WTC11 (cell line): ENCODE measurements at places on chromosomes 3 and 15. TPM values are rescaled to one million over a fixed set of nuclear protein-coding genes. Genes with fewer than 3 reads are reported as not detected.
A peak's percentile ranks its signal among the peaks of the same experiment; 100 is the strongest.

The SPATA12 gene
- total RNA-seq: 0.18 to 0.39 TPM (median 0.37 TPM) in 3 replicates

The PLIN1 gene
- 0.37 to 0.70 TPM (median 0.48 TPM) in 3 replicates for total RNA-seq

The PSTPIP1 gene
- 1.3 to 1.6 TPM (median 1.5 TPM) in 3 replicates for total RNA-seq

The PAK6 gene
- 8.7 to 11.7 TPM (median 9.6 TPM) in 3 replicates for total RNA-seq

The CASR gene
- total RNA-seq: 0.16 to 0.24 TPM (median 0.21 TPM) in 3 replicates

GRCh38 chr3:86942206-86942605, 48.7 kb downstream of the VGLL3 start:
- no peak overlapping the region for H3K27ac ChIP-seq
- DNase-seq: no peak
- no peaks in the 10 kb centered on the region for H3K27me3 ChIP-seq
- peaks cover 2% of the 10 kb centered on the region for H3K4me1 ChIP-seq
- no peaks in the 10 kb centered on the region for H3K36me3 ChIP-seq
- no peak overlapping the region for H3K4me3 ChIP-seq

DNA sequence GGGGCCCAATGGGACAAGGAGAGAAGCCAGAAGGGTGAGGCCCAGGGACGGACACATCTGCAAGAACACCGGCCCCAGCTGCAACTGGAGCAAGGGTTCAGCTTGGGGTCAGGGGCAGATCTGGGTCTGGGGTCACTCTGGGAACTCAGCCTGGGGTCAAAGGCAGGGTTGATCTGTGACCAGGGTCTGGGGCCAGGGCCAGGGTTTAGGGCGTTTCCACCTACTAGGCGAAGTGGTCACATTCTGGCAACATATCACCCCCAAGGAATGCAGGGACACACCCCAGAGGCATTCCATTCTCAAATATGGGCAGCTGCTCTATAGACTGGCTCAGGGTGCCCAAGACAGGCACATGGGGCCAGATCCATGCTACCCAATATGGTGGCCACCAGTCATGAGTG, 9.0 kb downstream of the UROC1 start:
- no peaks in the 10 kb centered on the region for H3K27me3 ChIP-seq
- H3K36me3 ChIP-seq: no peaks in the 10 kb centered on the region
- no peak overlapping the region for H3K27ac ChIP-seq
- no peak for DNase-seq
- no peak overlapping the region for H3K4me3 ChIP-seq

DNA sequence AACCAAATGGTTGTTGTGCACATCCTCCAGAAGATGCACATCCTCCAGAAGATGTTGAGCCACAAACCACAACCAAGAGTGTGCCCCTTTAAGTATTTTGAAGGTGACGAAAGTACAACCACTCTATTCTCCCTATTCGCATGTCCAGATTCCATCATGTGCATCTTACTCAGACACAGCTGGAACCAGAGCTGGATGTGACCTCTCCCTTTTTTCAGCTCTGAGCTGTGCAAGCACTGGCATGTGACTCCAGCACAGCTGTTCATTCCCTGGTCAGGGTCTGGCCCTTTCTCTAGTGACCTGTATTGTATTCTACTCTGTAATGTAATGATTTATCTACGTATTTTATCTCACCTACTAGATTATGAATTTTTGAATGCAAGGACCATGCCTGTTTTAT, 29.3 kb upstream of the DLG1 start:
- H3K4me3 ChIP-seq: no peak overlapping the region
- H3K4me1 ChIP-seq: peaks cover 7% of the 10 kb centered on the region
- DNase-seq: no peak
- no peaks in the 10 kb centered on the region for H3K36me3 ChIP-seq
- H3K27ac ChIP-seq: no peak overlapping the region

DNA sequence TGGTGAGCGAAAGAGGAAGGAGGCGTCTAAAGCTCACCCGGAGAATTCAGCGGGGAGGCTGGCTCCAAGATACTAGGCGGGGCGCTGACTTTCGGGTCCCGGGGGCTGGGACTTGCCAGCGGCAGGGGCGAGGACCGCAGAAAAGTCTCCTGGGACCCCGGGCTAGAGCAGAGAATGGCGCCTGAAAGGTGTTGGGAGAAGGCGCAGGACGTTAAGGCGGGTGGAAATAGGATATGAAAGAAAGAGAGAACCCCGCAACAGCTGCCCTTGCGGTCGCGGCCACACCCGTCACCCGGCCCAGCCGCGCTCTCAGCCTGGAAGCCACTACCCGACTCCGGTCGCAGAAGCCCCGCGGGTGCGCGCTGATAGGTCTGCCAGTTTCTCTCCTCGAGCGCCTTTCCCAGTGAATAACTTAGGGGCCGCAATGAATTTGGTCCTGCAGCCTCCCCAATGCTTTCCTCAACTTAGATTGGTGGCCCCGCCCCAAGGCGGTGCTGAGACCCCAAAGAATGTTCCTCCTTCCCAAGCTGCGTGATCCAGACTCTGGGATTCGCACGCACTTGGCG, 604 bp downstream of the LTK start:
- H3K4me1 ChIP-seq: peaks cover 18% of the 10 kb centered on the region
- no peak overlapping the region for H3K27ac ChIP-seq
- H3K4me3 ChIP-seq: peak overlapping the region; percentile 82
- peaks cover 68% of the 10 kb centered on the region for H3K27me3 ChIP-seq
- peak; percentile 55 for DNase-seq

DNA sequence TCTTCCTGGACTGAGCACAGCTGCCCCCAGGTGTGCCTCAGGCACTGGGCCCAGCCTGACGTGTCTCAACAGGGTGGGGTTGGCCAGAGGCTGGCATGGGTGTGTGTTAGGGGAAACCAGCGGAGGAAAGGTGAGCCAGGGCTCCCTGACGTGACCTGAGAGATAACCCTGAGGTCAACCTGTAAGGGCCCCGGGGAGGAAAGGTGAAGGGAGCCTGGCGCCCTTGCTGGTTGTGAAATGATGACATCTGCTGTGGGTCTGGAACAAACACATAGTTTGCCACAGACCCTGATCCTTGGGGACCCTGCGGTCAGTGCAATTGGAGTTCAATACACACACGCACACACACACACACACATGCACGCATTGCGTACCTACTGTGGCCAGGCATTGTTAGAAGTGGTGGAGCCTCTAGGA, 100.2 kb upstream of the TLE3 start:
- DNase-seq: no peak
- H3K4me3 ChIP-seq: no peak overlapping the region
- H3K36me3 ChIP-seq: no peaks in the 10 kb centered on the region
- peaks cover 46% of the 10 kb centered on the region for H3K4me1 ChIP-seq
- H3K27me3 ChIP-seq: no peaks in the 10 kb centered on the region; the same call in 1 of the 2 replicates
- H3K27ac ChIP-seq: peak overlapping the region; percentile 72

DNA sequence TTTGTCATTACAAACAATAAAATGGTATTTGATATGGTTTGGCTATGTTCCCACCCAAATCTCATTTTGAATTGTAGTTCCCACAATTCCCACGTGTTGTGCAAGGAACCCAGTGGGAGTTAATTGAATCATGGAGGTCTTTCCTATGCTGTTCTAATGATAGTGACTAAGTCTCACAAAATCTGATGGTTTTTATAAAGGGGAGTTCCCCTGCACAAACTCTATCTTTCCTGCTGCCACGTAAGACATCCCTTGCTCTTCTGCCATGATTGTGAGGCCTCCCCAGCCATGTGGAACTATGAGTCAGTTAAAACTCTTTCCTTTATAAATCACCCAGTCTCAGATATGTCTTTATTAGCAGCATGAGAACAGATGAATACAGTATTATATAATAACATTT, 15.4 kb upstream of the AADAC start:
- no peak overlapping the region for H3K4me3 ChIP-seq
- H3K4me1 ChIP-seq: no peaks in the 10 kb centered on the region
- no peaks in the 10 kb centered on the region for H3K36me3 ChIP-seq
- DNase-seq: no peak

- no peak overlapping the region for H3K4me3 ChIP-seq
- peaks cover 8% of the 10 kb centered on the region for H3K4me1 ChIP-seq
- H3K36me3 ChIP-seq: peaks cover 13% of the 10 kb centered on the region
- H3K27me3 ChIP-seq: no peaks in the 10 kb centered on the region
- H3K27ac ChIP-seq: no peak overlapping the region
- DNase-seq: no peak
Observed at GRCh38 chr15:64111679-64112050, 15.9 kb downstream of the SNX1 start.

DNA sequence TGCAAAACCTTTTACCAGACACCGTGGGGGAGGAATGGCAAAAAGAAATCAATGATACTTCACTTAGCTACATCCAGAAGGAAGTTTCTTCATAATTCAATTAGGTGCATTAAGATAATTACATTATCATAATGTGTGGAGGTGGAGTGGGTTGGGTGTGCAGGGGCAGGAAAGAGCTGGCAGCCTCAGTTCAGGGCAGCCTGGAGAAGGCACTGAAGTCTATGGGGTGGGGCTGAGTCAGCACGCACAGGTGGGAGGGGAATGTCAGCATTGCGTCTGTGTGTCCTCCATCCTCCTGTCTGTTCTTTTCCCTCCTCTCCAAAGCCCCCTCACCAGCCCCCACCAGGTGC, 278.8 kb downstream of the GABRG3 start:
- no peaks in the 10 kb centered on the region for H3K27me3 ChIP-seq
- H3K36me3 ChIP-seq: no peaks in the 10 kb centered on the region
- H3K27ac ChIP-seq: no peak overlapping the region
- H3K4me3 ChIP-seq: no peak overlapping the region

DNA sequence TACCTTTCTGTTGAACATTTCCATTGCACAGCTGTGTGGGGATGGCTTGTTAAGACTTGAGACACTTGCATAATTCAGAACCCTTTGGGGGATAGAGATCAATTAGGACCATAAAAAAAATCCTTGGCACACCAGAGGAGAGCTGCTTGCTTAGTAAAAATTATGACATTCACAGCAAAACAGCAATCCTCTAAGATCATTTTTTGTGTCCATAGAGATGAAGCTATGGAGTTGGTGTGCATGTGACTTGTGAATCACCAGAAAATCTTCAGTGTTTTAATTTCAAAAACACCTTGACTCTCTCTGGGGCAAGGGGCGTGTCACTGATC, 7.7 kb downstream of the COL8A1 start:
- no peaks in the 10 kb centered on the region; the same call in 1 of the 2 replicates for H3K27me3 ChIP-seq
- peaks cover 24% of the 10 kb centered on the region for H3K4me1 ChIP-seq
- no peak overlapping the region for H3K27ac ChIP-seq
- DNase-seq: no peak
- H3K36me3 ChIP-seq: no peaks in the 10 kb centered on the region

GRCh38 chr15:92069308-92070250, 216.1 kb downstream of the SLCO3A1 start:
- H3K27me3 ChIP-seq: no peaks in the 10 kb centered on the region
- H3K4me3 ChIP-seq: no peak overlapping the region
- H3K4me1 ChIP-seq: peaks cover 6% of the 10 kb centered on the region
- H3K27ac ChIP-seq: no peak overlapping the region

- no peak overlapping the region for H3K27ac ChIP-seq
- peaks cover 9% of the 10 kb centered on the region for H3K36me3 ChIP-seq
- no peak for DNase-seq
- peaks cover 35% of the 10 kb centered on the region for H3K4me1 ChIP-seq
- H3K27me3 ChIP-seq: no peaks in the 10 kb centered on the region
- H3K4me3 ChIP-seq: no peak overlapping the region
Observed at GRCh38 chr3:67650084-67650483, 4.3 kb downstream of the SUCLG2 start.

GRCh38 chr3:141255137-141255845, 23.7 kb downstream of the PXYLP1 start:
- H3K4me3 ChIP-seq: no peak overlapping the region
- H3K4me1 ChIP-seq: no peaks in the 10 kb centered on the region; the same call in 1 of the 2 replicates
- H3K27me3 ChIP-seq: no peaks in the 10 kb centered on the region
- no peak overlapping the region for H3K27ac ChIP-seq

GRCh38 chr3:21645121-21645897, 105.7 kb downstream of the ZNF385D start:
- DNase-seq: no peak
- H3K27ac ChIP-seq: 0 out of 2 replicates have a peak overlapping the region, but pooled peaks have one; percentile 25
- H3K4me3 ChIP-seq: no peak overlapping the region
- no peaks in the 10 kb centered on the region for H3K27me3 ChIP-seq
- peaks cover 30% of the 10 kb centered on the region for H3K4me1 ChIP-seq

- peaks cover 32% of the 10 kb centered on the region for H3K27me3 ChIP-seq
- no peak overlapping the region for H3K27ac ChIP-seq
- no peaks in the 10 kb centered on the region for H3K36me3 ChIP-seq
- peaks cover 6% of the 10 kb centered on the region for H3K4me1 ChIP-seq
Observed at GRCh38 chr15:82660378-82660777, 13.2 kb upstream of the CPEB1 start.

DNA sequence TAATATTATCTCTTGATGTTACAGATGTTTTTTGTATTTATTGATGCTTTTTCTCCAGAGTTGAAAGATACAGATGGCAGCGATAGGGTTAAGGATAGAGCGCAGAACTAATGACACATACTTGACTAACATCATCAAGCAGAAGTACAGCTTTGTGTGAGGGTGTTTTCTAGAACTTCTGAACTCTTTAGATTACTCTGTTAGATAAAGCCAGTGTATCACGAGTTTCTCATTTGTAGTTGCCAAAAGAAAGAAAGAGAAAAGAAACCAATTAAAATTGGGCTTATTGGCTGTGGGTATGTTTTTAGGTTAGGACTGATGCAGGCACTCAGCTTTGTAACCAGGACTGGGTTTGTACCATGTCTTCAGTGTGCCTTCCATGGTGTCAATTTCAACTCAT, 6.6 kb upstream of the GPR171 start:
- H3K27ac ChIP-seq: no peak overlapping the region
- H3K4me1 ChIP-seq: peaks cover 20% of the 10 kb centered on the region
- H3K27me3 ChIP-seq: no peaks in the 10 kb centered on the region
- H3K4me3 ChIP-seq: no peak overlapping the region
- no peaks in the 10 kb centered on the region for H3K36me3 ChIP-seq
- no peak for DNase-seq

- H3K4me3 ChIP-seq: no peak overlapping the region
- peaks cover 40% of the 10 kb centered on the region for H3K4me1 ChIP-seq
- H3K27ac ChIP-seq: 0 out of 2 replicates have a peak overlapping the region, but pooled peaks have one; percentile 17
- no peaks in the 10 kb centered on the region for H3K27me3 ChIP-seq
- DNase-seq: peak; percentile 25
Observed at GRCh38 chr3:40290396-40290795, 19.1 kb upstream of the EIF1B start.
